Activated naive CD4-positive, alpha-beta T cell (primary cell): ENCODE measurements at places on chromosomes 1 and 21.

- DNase-seq = no peak
Measured at GRCh38 chr1:40361637-40362036, 11.9 kb upstream of the SMAP2 start.

DNA sequence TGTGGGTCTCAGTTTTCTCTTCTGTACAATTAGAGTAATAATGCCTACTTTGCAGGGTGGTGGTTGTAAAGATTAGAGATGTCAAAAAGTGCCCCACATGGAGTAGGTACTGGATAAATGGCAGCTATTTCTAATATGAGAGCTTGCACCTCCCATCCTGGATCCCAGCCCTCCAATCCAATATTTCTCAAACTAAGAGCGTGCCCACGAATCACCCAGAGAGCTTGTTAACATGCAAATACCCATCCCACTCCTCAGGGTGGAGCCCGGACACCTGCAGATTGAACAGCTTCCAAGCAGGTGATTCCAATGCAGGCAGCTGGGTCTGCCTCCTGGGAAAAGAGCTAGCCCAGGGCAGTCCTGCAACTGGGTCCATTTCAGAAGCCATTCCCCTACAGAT, 33.0 kb downstream of the LRRN2 start:
- DNase-seq = no peak

DNA sequence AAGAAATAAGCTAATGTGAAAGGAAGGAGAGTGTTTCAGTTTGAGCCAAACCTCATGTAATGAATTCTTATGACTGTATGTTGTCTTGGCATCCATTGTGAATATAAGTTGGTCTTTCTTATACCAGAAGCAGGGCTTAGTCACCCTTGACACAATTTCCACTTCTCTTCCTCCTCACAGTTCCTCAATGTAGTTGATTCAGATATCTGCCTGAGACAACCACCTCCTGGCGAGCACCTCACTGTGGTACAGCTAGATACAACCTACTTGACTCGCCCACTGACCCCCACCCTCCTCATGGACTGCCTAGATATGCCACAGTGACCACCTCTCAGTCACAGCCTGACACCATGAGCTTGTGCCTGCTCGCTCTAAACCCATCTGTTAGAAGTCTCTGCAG, 45.6 kb downstream of the KYAT3 start:
- no peak for DNase-seq

DNA sequence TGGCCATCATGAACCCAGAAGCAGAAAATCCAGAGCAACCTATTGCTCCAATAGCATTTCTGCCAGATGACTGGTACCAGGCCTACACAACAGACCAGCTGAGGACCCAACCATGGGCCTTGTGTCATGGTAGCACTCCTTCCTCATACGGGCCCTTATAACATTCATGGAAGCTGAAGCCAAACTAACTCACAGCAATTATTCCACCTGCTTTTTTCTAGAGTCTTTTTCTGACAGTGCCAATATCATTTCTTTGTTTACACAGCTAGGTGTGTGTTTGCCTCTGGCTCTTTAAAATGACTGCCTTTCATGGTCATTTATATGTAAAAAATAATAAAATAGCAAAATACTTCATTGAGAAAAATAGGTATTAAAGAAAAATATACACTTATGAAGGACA, 3.9 kb upstream of the WDR64 start:
- DNase-seq = no peak

- DNase-seq = no peak
Measured at GRCh38 chr1:18464665-18465050, 16.1 kb upstream of the KLHDC7A start.

GRCh38 chr1:231792634-231793033, 166.0 kb downstream of the DISC1 start:
- no peak for DNase-seq

- no peak for DNase-seq
Measured at GRCh38 chr1:178345807-178346206, 151.0 kb downstream of the CLEC20A start.

DNA sequence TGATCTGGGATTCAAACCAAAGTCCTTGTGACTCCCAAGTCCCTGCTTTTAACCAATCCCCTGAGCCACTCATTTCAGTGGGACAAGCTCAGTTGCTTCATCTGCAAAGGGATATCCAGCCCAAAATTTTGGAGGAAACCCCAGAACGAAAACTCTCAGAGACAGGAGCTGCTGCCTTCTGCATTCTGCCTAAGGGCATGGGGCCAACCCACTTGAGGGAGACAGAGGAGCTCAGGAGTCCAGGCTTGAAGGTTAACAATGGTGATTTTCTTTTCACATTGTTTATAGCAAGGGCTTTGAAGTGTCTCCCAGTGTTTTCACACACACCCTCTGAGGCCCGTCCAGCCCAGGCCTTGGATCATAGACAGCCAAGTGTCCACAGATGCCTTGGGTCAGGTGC, 148.1 kb upstream of the CTTNBP2NL start:
- DNase-seq = no peak

DNA sequence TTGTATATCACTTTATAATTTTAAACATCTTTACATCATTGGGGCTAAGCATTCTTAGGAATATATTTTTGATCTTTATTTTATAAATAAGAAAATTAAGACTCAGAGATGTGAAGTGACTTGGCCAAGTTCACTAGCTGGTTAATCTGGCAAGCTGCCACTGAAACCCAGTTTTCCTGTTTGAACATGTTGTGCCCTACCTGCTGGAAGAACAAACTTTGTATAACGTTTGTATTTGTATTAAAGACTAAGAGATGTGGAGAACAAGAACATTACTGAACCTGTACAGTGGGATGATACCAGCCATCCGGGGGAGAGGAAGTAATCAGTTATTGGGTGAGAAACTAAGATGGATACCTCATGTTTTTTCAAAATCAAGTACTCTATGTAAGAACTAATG, 77.2 kb upstream of the SIPA1L2 start:
- no peak for DNase-seq

GRCh38 chr1:64553285-64553684, 83.4 kb downstream of the CACHD1 start:
- no peak for DNase-seq

- DNase-seq = no peak
Measured at GRCh38 chr1:47709872-47710231, 272.0 kb downstream of the FOXD2 start.

DNA sequence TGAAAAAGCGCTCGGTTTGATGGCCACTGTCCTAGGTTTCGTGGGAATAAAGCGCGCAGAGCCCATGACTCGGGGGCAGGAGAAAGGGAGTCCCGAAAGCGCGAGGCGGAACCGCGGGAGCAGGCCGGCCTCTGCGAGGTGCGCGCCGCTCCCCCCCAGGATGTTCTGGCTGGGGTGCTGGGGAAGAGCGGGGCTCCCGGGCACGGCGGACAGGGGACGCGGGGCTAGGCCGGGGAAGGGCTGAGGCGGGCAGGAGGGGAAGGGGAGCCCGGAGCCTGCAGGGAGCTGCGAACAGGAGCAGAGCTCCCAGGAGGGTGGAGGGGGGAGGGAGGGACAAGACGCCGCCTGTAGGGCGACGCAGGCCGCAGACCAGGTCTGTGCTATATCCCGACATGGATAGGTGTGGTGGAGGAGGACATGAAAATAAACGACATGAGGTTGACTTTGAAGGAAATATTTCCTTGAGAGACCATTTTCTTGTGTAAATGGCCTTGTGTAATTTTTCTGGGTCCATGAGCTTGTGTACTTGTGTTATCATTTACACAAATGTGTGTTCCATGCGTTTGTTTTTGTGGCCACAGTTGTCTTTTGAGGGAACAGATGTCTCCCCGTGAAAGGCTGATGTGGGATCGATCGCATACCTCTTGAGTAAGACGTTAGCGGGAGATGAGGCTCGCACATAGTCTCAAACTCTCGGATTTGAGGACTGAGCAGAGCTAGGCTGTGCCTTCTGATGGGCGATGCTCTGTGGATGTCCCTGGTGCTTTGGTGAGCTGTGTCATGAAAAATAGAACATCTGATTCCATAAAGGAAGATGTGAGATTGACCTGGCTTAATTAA, 1.3 kb downstream of the PCNT start:
- DNase-seq = peak; percentile 34

GRCh38 chr1:214403431-214403830, 122.5 kb downstream of the SMYD2 start:
- DNase-seq = no peak

- DNase-seq = no peak
Measured at GRCh38 chr1:226118357-226118756, 55.8 kb downstream of the H3-3A start.

DNA sequence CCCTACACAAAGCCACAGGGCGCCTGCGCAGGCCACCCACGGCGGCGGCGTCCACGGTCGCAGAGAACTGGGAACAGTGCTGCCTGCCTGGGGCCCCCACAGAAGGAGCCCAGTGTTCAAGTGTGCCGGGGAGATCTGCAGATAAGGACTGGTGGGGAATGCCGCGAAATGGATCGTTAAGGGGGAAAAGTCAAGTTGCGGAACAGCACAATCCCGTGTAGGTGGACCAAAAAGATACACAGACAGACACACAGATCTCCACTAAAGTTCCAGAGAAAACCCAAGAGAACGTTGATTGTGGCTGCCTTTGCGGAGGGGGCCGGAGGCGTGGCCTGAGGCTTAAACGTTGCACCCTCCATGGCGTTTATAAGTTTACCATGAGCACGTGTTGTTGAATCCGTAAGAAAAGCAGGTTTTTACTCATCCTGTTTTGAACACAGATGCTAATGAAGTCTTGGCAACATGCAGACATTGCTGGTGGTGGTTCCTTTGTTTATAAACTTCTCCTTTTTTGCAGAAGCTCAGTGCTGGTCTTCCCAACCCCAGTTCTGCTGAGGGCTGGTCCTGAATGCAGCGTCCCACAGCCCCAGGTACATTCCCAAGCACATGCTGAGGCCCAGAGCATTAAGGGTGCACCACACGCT, 4.1 kb downstream of the SPATC1L start:
- DNase-seq = no peak

- DNase-seq = no peak
Measured at GRCh38 chr1:36109041-36109679, 15.9 kb downstream of the COL8A2 start.

DNA sequence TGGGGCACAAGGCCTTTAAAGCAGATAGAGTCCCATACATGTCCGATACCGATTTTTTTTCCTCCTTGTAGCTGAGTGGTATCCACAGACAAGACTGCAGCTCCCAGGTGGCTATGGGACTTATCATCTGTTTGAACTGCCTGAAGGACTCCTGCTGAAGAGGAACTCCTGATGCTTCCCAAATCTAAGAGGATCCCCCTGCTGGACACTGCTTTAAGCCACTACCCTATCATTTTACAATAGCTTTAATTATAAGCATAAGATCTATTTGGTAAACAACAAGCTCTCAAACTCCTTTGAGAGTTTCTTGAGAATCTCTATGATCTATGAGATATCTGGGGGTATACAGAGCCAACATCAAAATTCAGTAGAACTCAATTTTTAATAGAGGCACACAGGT, 11.7 kb downstream of the NDC1 start:
- DNase-seq = no peak

GRCh38 chr1:111563619-111564018, 56.0 kb upstream of the RAP1A start:
- DNase-seq = no peak

- no peak for DNase-seq
Measured at GRCh38 chr21:42672699-42673458, 19.5 kb downstream of the PDE9A start.

GRCh38 chr1:180971273-180971997, 51.2 kb downstream of the STX6 start:
- DNase-seq = no peak

- no peak for DNase-seq
Measured at GRCh38 chr1:207004931-207005830, 27.4 kb downstream of the C1orf116 start.

DNA sequence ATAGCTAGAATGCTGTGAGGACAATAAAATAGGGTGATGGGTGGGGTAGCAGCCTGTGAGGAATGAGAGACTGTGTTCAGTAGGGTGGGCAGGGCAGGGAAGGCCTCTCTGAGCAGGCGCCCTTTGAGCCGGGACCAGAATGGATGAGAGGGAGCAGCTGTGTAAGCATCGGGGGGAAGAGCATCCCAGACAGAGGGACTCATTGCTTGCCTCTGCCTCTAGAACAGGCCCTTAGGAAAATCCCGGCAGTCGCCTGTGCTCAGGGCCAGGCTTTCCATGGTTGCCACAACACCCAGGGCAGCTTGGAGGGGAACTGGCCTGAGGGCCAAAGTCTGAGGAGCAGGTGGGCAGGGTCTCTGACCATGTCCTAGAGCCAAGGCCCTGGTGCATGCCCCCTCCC, 774 bp downstream of the SLC2A7 start:
- no peak for DNase-seq

DNA sequence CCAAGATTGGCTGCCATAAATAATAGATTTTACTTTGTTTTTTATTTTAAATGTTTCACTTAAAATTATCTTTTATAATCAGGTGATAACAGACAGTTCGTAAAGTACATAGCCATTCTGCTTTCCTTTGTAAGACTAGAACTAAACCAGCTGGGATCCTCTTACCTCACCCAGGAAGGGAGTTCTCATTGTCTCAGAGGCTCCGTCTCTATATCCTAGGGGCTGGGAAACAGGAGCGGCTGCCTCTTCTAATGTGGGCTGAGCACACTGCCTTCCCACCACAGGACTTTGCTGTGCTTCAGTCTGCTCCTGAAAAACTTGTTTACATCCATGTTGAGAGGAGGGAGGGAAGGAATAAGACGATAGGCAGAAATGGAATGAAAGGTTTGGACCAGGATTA, 45.6 kb upstream of the PGD start:
- DNase-seq = no peak

DNA sequence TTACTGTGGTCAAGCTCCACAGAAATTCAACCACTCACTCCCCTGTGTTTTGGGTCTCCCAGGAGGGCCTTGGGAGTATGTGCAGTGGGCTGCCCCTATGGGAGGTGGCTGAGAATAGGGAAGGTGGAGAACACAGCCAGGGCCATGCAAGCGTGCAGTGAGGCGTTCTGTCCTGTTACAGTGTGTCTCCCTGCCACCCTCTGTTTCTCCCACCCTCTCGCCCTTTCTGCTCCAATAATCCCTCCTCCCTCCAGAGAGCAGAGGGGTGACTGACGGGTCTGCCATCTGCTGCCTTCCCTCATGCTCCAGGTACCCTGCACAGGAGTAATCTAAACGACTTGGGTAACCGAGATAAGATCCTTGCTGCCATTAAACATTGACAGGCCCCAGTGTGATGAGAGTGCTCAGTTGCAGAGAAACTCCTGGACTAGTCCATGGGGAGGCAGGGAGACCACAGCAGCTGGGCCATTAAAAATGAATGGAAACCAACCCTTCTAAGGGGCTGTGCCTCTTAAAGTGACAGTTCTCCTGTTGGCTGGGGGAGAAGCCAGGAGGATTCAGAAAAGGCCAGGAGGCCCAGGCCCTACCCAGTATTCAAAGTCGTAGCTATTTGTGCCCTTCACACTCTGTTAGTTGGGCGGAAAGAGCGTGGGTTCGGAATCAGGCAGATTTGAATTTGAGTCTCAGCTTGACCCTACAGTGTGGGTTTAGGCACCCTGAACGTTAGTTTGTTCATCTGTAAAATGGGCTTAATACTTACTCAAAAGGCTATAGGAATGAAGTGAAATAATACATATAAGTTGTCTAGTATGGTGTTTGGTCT, 22.4 kb upstream of the BTG2 start:
- DNase-seq = no peak

GRCh38 chr1:234927971-234928640, 200.5 kb downstream of the TOMM20 start:
- no peak for DNase-seq

- DNase-seq = no peak
Measured at GRCh38 chr1:58155418-58156123, 391.0 kb downstream of the OMA1 start.
